ENCODE measurements at places on chromosomes 2 and 18.

- no peak for DNase-seq
These were observed 40.2 kb upstream of the SLC35F5 start for GRCh38 chr2:113796592-113797175.

- DNase-seq, result no peak
These were observed 327.7 kb upstream of the SLC14A2 start for GRCh38 chr18:45287531-45287930.

DNA sequence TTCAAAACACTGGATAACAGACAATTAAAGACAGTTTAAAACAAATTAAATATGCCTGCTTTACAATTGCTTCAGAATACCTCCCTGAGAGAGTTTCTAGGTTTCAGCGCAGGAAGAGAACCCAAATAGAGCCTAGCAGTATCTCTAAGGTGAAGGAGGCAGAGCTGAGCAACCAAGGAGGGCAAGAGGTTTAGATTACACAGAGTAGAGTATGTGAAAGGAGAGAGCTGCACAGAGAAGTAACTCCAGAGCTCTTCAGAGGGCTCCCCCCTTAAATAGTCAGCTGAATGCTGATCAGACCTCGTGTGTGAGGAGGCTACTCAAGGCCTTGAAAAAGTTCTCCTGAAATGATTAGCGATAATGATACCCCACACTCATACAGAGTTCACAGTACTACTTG lies 386.5 kb upstream of the TCF4 start:
- DNase-seq, result no peak

DNA sequence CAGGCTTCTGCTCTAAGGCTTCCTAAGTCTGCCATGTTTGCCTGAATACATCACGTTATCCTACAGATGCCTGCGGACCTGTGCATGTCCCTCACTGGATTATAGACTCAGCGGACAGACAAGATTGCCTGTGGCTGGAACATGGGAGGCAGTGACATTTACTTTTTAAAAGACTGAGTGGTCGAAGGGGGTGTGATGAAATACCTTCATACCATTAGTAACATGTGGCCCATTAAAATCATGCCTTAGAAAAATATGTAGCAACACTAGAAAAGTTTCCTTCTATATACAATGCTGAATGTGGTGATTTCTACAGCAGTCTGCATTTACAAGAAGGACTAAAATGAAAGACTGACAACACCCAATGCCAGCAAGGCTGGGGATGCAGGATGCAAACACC lies 154.4 kb downstream of the ASB1 start:
- no peak for DNase-seq

- DNase-seq, result no peak
These were observed 43.7 kb downstream of the TWIST2 start for GRCh38 chr2:238891457-238892203.

- no peak for DNase-seq
These were observed 22.8 kb downstream of the GULP1 start for GRCh38 chr2:188314314-188315054.

- DNase-seq, result no peak
These were observed 50.6 kb downstream of the MSH6 start for GRCh38 chr2:47833516-47833968.

DNA sequence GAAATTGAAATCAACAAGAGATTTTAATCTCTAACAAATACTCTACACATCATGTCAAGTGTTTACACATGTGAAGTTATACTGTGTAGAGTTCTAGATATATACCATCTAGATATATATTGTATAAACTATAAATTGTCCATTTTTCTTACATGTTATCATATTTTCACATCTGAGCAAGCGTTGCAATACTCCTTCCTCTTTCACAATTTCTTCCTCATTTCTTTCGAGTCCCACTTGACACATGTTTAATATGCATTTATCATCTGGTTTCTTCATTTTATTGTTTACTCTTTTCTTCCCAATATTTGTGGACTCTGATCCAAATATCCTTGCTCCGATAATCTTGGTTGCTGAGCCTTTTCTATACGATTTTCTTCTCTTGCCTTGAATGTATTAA lies 50.2 kb downstream of the UNC80 start:
- no peak for DNase-seq

- no peak for DNase-seq
These were observed 20.3 kb downstream of the RASGRP3 start for GRCh38 chr2:33496726-33497125.
